ENCODE measurements at places on chromosomes 7 and 10.

DNA sequence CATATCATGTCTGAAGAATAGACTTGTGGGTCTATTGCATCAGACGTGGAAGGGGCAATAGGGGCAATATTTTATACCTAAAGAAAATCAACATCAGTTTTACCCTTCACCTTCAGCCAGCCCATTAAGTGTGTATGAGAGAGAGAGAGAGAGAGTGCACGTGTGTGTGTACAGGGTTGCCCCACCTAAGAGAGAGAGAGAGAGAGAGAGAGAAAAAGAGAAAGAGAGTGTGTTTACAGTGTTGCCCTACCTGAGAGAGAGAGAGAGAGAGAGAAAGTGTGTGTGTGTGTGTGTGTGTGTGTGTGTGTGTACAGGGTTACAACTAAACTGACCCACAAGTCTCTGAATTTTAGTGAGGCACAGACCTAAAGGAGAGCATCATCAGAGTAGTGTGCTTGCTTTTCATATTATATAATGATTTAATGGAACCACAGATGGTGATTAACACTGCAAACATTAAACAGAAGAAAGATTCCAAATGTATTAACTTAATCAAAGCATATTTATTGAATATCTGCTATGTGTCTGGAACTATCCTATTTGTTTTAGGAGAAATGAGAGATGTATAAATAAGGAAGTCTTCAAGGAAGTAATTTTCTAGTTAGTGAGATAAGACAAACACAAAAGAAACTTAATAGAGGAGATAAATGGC lies 66.8 kb downstream of the CD36 start:
- DNase-seq = no peak

DNA sequence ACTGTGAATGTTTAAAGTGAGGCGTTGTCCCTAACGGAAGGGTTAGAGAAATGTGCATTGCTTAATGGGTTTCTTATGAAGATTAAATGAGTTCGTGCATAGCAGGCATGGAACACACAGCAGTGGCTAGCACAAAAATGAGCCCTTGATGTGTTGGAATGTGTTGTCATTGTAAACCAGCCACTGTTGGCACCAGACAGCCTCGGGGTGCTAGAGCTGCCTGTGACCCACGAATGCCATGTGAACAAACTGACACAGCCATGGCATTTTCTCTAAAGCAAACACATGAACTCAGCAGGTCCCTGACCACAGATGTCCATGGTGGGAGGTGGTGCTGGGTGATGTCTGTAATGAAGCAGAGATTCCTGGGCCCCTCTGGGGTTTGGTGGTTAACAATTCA lies 111.1 kb upstream of the DPP6 start:
- no peak for DNase-seq

DNA sequence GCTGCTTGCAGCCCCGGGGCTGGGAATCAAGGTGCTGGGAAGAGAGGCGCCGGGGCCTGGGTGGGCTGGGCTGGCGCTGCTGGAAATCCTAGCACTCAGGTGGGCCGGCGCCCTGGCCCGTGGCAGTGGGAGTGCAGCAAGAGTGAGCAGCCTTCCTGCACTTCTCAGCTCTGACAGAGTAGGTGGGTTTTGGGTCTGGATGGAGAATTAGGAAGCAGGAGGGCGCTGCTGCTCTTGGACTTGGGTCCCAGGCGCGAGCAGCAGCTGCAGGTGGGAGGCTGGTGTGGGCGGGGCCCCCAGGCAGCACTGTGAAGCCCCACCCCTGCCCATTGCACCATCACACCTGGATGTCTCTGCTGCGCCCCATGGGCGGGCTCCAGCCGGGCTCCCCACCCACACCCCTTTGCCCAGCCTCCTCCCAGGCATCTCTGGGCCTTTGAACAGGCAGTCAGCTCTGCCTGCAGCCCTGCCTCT lies 6.0 kb downstream of the BRI3 start:
- no peak for DNase-seq

DNA sequence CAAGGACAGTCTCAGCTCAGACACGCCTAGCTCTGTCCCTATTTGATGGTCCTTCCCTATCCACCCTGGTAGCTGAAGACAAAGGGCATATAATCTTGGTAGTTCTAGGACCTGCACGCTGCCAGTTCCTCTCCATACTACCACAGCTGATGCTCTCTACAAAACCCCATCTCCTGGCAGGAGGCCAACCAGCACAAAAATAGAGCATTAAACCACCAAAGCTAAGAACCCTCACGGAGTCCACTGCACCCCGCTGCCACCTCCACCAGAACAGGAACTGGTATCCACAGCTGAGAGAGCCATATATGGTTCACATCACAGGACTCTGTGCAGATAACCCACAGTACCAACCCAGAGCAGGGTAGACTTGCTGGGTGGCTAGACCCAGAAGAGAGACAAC lies 299.4 kb downstream of the LRRTM3 start:
- no peak for DNase-seq

DNA sequence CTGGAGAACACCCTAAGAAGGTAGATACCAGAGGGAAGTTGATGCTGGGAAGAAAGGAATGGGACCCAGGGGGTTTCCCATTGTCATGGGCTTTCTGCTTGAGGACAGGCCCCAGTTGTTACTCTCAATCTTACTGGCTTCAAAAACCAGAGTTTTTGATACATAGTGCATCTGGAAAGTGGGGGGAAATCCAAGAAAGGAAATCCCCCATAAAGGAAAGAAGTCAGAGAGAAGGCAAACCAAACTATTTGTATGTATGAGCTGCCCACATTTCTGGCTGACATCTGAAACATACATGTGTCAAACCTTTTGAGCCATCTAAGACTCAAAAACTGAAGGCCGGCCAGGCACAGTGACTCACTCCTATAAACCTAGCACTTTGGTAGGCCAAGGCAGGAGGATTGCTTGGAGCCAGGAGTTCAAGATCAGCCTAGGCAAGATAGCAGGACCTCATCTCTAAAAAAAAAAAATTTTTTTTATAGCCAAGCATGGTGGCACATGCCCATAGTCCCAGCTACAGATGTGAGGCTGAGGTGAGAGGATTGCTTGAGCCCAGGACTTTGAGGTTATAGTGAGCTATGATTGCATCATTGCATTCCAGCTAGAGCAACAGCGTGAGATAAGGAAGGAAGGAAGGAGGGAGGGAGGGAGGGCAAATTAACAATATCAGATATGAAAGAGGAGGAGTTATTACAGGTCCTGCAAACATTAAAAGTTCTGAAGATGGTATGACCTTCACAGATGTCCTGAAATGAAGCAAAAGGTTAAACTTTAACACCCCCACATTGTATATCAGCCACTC lies 6.7 kb upstream of the COA1 start:
- peak; percentile 63 for DNase-seq

- peak; percentile 55 for DNase-seq
Measured at GRCh38 chr10:24603333-24603732, 120.4 kb downstream of the ARHGAP21 start.

DNA sequence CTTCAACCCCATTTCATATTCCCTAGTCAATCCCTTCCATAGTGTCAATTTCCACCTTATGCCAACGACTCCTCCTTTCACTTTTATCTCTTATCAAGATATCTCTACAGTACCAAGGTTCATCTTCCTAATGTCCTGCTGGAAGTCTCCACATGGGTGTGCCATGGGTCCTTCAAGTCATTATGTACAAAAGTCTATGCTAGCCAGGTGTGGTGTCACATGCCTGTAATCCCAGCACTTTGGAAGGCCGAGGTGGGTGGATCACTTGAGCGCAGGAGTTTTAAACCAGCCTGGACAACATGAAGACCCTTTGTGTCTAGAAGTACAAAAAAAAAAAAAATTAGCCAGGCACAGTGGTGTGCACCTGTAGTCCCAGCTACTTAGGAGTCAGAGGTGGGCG lies 47.6 kb downstream of the PRTFDC1 start:
- no peak for DNase-seq
